Forelimb muscle (tissue), 1 donor: ENCODE measurements at places on chromosomes 6 and 20.

DNA sequence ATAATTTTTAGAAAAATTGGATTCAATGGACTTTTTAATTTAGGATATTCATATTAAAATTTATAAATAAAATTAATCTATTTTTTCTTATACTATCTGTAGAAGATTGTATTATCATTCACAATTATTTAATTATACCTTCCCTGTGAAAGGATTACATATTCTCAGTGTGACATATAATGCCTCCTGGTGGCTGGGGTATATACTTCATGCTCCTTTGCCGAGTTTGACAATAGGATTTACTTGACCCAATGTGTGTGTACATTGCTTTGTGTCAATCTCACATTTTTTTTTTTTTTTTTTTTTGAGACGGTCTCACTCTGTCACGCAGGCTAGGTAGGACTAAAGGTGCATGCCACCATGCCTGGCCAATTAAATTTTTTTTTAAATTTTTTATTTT lies 230.0 kb upstream of the CHD6 start:
- no peak for DNase-seq

- no peak for DNase-seq
These were observed 473.0 kb upstream of the SPTLC3 start for GRCh38 chr20:12535770-12536169.

- peak; percentile 0 for DNase-seq
These were observed 40.3 kb upstream of the XRN2 start for GRCh38 chr20:21262812-21263211.

- no peak for DNase-seq
These were observed 912 bp downstream of the EYA4 start for GRCh38 chr6:133241901-133242636.

- no peak for DNase-seq
These were observed 14.7 kb downstream of the MUCL3 start for GRCh38 chr6:30955367-30956042.

- no peak for DNase-seq
These were observed 40.9 kb upstream of the KIF13A start for GRCh38 chr6:18028332-18028731.

DNA sequence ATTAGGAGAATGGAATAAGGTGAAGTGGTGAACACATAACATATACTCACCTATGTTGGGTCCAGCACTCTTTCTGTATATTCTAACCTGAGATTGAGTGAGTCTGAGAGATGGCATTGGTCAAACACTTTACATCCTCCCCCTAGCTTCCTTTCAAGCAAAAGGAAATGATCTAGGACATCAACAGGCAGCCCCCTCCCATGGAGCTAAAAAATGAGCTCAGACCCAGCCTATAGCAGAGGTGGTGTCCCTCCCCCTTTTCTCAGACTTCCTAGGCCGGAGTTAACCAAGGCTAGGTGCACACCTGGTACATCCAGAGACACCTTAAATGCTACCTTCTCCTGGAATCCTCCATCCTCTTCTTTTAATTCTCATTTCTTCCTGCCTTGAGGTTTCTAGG lies 5.5 kb upstream of the SDC4 start:
- DNase-seq: no peak

- DNase-seq: no peak
These were observed 125.9 kb downstream of the FRK start for GRCh38 chr6:115934829-115935228.
